ENCODE measurements at places on chromosomes 11 and 22. TPM values are rescaled to one million over a fixed set of nuclear protein-coding genes. Genes with fewer than 3 reads are reported as not detected.

- DNase-seq = peak; percentile 63
These were observed 4.1 kb upstream of the MAPK11 start for GRCh38 chr22:50274311-50274710.

DNA sequence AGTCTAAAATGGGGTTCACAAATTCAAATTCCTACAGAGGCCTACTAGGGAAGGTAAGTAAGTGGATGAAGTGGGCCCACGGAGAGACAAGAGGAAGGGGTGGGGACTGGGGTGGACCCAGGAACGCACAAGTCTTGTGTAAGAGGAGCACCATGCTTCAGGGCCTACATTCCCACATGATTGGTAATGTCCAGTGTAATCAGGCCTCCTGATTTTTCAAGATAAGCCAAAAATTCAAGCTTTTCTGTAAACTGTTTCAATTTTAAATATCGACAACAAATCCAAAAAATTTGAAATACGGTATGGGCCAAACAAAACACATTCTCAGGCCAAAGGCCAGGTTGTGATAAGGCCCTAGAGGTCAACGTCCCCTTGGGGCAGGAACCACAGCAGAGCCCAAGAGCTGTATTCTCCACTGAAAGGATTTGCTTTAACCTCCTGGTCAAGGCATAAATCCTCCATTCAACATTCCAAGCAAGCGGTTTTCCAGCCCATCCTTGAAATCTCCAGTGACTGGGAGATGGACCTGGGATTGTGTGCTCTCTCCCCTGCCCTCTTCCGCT is 116.4 kb downstream of the TRIM29 start:
- DNase-seq = no peak

DNA sequence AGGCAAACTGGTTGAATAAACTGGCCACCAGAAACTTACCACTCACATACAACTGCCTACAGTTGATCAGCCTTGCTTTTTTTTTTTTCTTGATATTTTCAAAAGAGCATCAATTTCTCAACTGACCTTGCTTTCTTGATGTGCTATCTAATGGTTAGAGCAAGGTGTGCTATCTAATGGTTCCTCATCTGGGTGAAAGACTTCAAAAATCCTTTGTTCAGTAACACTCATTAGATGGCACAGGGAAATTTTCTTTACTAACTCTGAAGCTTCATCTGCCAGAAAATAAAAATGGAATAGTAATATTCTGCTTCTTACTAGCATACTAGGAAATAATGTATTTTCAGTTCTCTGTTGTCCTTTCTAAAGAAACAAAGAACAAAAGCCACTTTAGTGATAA is 51.2 kb upstream of the RAPSN start:
- no peak for DNase-seq

GRCh38 chr22:29014293-29014692 is 47.3 kb downstream of the C22orf31 start:
- no peak for DNase-seq

DNA sequence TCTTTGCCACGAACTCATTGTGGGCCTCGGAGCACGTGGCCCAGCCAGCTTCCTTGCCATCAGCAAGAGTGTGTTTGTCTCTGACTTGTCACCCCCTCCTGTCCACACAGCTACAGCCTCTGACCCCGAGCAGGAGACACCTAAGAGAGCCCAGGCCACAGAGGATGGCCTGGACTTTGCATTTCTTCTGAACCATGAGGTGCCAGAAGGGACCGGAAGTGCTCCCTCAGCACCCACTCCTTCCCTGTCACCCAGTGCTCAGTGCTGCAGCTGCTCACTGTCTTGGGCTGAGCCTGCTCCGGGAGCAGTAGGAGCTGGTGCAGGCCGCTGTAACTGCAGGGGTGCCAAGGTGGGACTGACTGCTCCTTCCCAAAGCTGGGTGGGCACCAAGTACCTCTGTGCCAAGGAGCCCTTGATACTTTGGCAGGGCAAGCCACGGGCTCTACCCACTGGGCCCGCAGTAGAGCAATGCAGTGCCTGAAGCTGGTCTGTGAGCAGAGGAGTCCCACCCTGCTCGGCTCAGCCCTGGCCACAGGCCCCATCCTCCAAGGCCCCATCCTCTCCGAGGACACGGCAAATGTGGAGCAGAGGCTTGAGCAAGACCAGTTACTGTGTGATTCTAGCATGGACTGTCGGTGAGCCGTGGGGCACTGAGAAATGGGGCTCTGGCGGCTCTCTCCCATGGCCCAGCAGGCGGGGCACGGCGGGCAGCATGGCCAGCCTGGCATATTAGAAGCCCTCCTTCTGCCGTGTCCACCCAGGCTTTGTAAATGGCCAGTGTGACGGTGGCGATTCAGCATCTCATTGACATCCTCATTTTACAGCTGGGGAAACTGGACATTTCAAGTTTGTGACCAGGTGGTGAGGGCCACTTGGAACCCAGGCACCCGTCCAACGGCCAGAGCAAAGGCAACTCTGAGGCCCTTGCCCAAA is 6.3 kb downstream of the GRK2 start:
- no peak for DNase-seq

DNA sequence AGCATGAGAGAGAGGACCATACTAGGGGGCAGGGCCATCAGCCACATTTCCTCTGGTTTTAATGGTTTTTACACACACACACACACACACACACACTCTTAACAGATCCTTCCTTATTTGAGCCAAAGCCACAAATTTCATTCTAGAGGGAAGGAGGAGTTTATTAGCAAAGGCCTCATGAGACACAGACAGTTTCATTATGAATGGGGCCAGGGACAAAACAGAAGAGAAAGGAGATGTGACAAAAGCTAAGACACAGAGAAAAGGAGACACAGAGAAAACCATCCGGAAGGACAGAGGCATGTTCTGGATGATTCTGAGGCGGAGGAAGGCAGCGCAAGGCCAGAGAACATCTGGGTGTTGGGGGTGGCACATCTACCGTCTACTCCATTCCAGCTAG is 32.2 kb upstream of the ARFGAP3 start:
- DNase-seq = no peak

DNA sequence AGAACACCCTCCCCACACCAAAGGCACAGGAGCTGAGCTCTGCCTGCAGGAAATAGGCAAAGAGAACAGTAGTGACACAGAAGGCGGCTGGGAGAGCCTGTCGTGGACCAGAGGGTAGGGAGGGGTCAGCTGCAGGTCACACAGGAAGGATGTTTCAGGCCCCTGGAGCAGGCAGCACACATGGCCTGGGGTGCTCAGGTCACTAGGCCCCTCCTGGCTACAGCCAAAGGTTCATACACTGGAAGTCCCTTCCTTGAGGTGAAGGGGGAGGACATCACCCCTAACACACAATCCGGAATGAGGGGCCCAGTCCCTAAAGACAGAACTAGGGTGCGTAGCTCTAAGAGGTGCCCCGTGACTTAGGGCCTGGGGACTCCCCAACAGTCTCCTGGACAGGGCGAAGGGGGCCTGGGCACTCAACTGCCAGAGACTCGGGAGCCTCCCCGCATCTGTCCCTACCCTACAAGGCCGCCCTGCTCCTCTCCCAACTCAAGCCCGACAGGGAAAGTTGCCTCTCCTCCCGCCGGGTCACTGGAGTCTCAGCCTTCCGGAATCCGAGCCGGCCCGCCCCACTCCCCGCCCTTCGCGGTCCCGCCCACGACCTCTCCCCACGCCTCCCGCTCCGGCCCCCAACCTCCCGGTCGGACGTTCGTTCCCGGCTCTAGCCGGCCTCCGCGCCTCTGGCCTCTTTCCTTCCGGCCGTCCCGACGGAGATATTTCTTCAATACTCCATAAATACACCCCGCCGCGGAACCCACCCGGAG is at the start of gene CYB5R2:
TSS of gene CYB5R2 (minus strand) at position 541 of the 764 bp plus-strand sequence. CDS start 675 bp downstream, outside the sequence.
- DNase-seq = no peak

- DNase-seq = no peak
These were observed 10.6 kb upstream of the MYO7A start for GRCh38 chr11:77117492-77117891.

GRCh38 chr11:12485328-12485727 is 108.0 kb downstream of the PARVA start:
- no peak for DNase-seq

DNA sequence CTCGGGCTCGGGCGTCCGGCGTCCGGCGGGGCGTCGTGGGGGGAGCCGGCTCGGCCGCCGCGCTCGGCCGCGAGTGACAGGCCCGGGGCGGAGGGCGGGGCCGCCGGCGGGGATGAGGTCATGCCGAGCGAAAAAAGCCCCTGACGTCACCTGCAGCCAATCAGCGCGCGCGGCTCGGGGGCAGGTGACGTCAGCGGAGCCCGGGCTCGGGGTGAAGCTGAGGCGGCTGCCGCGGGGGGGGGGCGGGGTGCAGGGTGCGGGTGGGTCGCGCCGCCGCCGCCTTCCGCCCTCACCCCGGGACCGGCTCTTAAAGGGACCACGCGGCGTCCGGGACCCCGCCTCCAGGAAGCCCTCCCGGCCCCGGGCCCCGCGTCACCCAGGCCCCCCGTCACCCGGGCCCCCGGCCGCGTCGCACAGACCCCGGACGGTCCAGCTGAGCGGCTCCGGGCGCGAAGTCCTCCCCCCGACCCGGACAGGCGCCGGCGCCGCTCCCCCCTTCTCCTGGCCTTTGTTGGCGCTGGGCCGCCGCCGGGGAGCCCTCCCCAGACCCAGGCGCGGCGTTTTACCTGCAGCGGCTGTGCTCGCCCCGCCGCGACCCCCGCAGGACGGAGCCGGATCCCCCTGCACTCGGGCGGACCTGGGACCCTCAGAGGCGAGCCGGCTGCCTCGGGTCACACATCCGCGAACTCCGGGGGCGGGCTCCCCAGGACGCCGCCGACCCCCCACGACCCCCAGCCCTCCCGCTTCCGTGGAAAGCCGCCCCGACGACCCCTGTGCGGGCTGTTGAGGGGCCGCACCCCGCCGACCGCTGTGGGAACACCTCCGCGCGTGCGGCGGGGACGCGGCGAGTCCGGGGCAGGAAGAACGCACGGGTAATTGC is at the start of gene DUSP8:
TSS of gene DUSP8 (minus strand) at position 75 of the 880 bp plus-strand sequence. CDS start 6,445 bp downstream, outside the sequence.
- DNase-seq = peak; percentile 96

DNA sequence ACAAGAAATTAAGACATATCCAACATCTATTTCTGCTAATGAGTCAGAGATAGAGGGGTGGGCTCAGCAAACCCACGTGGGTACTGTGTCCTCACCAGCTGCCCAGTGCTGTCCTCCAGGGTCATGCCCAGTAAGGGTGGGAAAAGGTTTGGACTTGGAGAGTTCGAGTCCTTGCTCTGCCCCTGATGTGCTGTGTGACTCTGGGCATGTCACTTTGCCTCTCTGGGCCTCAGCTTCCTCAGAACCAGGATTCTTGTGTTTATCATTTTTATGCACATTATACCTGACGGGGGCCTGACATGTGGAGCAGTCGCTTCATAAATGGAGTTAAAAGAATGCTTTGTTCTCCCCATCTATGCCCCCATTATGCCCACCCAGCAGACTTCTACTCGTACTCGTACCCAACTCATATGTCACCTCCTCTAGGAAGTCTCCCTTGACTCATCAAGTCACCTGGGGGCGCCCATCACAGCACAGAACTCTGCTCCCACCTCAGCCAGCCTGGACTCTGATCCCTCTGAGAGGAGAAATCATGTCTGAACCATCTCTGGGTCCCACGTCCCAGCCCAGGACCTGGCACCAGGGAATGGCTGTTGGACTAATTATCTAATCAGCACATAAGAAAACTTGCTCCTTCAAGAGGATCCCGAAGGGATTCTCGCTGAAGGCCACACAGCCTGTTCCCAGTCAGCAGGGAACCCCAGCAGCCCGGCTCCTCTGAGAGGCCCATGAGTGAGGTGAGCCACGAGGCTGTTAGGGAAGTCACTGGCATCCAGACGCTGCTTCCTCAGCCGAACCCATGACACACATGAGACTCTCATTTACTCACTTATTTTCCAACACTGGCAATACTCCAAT is 38.7 kb upstream of the TSKU start:
- no peak for DNase-seq

GRCh38 chr11:97087419-97087818 is 697.6 kb downstream of the JRKL start:
- DNase-seq = no peak

- DNase-seq = no peak
These were observed 22.7 kb upstream of the PICALM start for GRCh38 chr11:86091566-86091965.

- no peak for DNase-seq
These were observed 137.8 kb downstream of the GRIK4 start for GRCh38 chr11:120649316-120649715.

DNA sequence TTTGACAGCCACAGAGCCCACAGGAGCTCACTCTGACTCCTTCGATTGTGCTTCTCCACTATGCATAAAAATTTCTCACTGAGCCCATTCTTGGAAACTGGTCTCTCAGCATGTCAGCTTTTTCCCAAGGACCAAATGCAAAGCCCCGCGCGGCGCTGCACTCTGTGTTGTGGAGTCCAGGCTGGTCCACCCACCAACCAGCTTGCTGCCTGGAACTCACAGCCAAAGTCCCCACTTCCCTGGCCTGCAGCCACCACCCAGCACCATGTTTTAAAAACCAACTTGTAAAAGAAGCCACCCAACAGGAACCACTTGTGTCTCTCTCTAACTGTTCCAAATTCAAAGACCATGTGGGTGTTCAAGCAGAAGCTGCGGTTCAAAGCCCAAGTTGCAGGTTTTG is 124.4 kb downstream of the SPATA19 start:
- DNase-seq = no peak

DNA sequence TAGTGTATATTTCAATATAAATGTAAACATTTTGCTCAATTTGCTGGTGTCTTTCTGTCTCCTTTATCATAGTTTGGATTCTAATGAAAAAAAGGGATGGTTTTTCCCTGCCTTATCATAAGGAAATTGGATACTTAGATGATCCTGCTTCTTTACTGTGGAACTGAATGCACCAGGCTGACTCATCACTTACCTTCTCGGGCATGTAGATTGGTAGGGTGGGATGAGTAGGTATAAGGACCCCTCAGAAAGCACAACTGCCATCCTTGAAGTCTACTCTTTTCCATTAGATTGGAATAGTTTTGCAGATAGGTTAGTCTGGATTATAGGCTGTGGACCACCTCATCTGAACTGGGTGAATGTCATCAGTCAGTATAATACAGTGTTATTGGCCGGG is 7.5 kb upstream of the SIDT2 start:
- no peak for DNase-seq

SLC25A22 gene
- 14.1 TPM for polyA plus RNA-seq

OR2D2 gene
- not detected for polyA plus RNA-seq

CAVIN3 gene
- polyA plus RNA-seq = not detected

RIMBP3B gene
- polyA plus RNA-seq = 0.71 TPM

Data from CD8-positive, alpha-beta memory T cell (primary cell).